ENCODE measurements at places on chromosomes 6 and 20. TPM values are rescaled to one million over a fixed set of nuclear protein-coding genes. Genes with fewer than 3 reads are reported as not detected.

DNA sequence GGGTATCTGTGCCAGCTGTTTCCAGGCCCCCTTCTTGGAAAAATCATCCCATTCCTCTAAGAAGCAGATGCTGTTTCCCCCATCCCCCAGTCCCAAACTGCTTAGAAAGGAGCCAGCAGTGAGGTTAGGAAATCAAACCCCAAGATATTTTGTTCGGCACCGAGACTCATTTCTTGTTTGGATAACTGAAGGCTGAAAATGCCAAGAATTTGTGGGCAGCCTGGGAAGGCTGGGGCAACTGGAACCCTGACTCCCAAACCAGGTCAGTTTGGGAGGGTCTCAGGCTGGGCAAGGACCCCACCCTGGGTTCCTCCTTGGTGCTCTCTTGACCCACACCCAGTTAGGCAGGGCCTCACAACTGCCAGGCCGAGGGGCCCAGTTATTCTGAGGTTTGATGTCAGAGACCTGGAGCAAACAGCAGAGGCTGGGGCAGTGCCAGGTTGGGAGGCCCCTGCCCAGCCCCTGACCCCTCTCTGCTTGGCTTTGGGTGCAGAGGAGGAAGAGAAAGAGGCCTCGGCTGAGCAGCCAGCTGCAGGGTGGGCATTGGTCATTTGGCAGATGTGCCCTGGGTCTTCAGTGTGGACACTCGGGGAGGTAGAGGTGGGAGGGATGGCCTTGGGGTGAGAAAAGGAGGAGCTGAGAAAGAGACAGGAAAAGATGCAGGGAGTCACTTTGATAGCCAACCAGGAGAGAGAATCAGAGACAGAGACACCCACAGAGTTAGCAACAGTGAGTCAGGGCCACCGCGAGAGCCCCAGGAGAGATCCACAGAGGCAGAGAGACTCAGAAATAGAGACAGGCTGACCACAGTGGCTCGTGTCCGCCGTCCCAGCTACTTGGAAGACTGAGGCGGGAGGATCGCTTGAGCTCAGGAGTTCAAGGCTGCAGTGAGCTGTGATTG lies 5.0 kb downstream of the ANGPT4 start:
- no peaks in the 10 kb centered on the region for H3K4me1 ChIP-seq
- no peak for DNase-seq
- H3K27me3 ChIP-seq: no peaks in the 10 kb centered on the region
- no peak overlapping the region for H3K27ac ChIP-seq

GRCh38 chr6:24844061-24844460 lies 45.3 kb upstream of the ARMH2 start:
- H3K27me3 ChIP-seq: no peaks in the 10 kb centered on the region
- DNase-seq: no peak
- H3K27ac ChIP-seq: no peak overlapping the region
- no peak overlapping the region for H3K4me3 ChIP-seq

DNA sequence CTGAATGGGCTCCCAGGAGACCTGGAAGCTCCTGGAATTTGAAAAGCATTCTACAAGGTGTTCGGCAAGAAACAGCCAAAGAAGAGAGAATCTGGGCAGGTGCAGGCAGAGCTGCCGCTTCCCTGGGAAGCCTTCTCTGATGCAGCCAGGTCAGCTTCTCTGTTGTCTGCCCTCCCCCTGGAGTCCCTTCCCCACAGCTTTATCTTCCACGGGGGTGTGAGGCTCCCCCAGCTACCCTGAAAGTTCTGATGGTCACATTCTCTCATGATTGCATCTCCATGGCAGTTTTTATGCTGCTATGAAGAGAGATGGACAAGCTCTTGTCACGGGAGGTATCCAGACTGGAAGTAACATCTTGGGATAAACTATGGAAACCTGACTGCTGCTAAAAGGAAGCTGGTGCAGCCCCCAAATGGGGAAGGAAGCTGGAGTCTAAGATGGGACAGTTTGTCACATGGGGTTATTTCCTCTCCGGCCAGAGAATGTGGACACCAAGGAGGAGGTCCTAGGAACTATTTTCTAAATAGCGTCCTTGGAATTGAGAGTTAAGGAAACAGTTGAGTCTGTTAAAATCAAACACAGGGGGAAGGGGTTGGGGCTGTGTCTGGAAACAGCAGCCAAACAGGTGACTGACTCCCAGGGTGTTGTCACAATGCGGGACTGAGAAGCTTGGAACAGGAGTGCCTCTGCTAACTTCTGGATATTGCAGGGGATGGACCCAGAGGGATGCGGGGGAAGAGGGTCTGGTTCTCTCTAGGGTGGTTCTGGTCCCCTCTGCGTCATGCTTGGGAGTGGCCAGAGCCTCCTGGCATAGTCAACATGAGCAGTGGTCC lies 91.1 kb downstream of the ASXL1 start:
- peak overlapping the region; percentile 19 for H3K27ac ChIP-seq
- no peak overlapping the region for H3K4me3 ChIP-seq
- H3K27me3 ChIP-seq: no peaks in the 10 kb centered on the region

DNA sequence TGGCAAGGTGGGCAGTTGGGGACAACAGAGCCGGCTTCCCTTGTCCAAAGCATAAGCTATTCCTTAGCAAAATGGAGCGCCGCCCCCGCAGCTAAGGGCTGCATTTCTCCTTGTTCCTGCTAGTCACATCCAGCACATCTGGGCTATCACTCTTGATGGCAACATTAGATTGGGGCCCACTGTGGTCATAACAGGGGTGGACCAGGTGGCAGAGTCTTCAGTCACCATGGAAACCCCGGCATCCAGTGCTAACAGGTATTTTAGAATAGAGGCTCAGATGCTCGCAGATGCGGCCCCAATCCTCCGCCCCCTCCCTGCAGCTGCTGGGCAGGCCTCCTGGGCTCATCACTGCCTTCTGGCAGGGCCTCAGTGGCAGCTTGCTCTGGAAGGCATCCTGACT lies 168.2 kb upstream of the PROKR2 start:
- no peak overlapping the region for H3K4me3 ChIP-seq
- no peak for DNase-seq
- no peaks in the 10 kb centered on the region for H3K4me1 ChIP-seq
- no peaks in the 10 kb centered on the region for H3K36me3 ChIP-seq

GRCh38 chr20:13291157-13291556 lies 70.1 kb downstream of the ISM1 start:
- H3K36me3 ChIP-seq: no peaks in the 10 kb centered on the region
- H3K27ac ChIP-seq: no peak overlapping the region
- no peak overlapping the region for H3K4me3 ChIP-seq
- H3K4me1 ChIP-seq: no peaks in the 10 kb centered on the region
- no peak for DNase-seq

GRCh38 chr6:85390775-85391174 lies 59.1 kb upstream of the NT5E start:
- no peaks in the 10 kb centered on the region for H3K36me3 ChIP-seq
- no peak for DNase-seq
- H3K27me3 ChIP-seq: no peaks in the 10 kb centered on the region
- H3K27ac ChIP-seq: no peak overlapping the region
- no peak overlapping the region for H3K4me3 ChIP-seq

GRCh38 chr6:86722131-86722530 lies 215.2 kb upstream of the HTR1E start:
- DNase-seq: no peak
- H3K36me3 ChIP-seq: no peaks in the 10 kb centered on the region
- no peaks in the 10 kb centered on the region for H3K4me1 ChIP-seq

CAPN11 gene
- not detected for polyA plus RNA-seq

Data from naive thymus-derived CD4-positive, alpha-beta T cell (primary cell).